K562 (cell line): ENCODE measurements at places on chromosomes 7 and 10.

DNA sequence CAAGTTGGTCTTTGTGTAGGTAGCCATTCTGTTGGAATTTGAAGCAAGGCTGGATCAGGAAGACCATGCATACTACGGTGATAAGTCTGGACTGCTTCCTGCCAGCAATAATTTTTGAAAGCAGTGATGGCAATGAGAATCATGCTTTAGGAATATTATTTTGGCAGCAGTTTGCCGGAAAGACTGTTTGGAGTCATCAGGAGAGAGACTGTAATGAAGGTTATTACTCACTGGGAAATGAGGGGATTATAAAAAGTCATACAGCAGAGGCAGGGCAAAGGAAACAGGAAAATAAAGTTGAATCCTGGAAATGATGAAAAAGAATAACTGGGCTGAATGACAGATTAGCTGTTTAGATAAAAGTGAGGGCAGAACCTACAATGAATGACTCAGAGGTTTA lies 1136.8 kb upstream of the AUTS2 start:
- no peak for DNase-seq

DNA sequence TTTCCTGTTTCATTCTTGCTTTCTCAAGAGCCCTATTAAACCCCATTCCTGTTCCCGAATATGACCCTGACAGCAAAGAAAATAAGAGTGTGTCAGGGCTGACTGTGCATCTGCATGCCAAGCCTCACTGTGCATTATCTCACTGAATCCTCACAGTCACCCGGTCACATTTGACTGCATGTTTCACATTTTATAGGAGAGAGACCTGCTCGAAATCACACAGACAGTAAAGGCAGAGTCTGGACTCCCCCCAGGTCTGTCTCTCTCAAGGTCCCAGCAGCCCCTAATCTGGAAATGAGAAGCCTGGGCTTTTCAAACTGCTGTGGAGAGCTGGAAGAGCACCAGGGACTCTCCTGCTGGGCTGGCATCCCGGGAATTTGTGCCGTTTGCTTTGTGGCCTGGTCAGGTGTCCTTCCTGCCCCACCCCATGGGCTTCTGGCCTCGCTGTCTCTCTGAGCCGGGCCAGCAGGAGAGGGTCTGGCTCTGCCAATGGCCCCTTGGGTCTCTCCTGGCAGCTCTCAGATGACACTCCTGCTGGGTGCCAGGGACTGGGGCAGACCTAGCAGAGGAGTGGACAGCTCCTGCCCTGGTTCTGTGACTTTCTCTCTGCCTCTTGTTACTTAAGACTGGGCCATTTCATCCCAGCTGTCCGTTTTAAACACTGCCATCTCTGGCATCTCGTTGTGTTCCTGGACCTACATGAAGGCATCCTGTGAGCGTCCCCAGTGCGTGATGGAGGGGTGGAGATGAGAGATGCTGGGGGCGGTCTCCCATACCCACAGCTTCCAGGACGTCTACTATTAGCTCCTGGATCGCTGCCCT lies 173.6 kb downstream of the ARHGAP12 start:
- DNase-seq, result no peak

GRCh38 chr10:31693491-31693890 lies 235.1 kb downstream of the ARHGAP12 start:
- no peak for DNase-seq

- no peak for DNase-seq
Observed at GRCh38 chr7:47836503-47837202, 111.6 kb downstream of the PKD1L1 start.

- no peak for DNase-seq
Observed at GRCh38 chr7:152403726-152404125, 32.1 kb downstream of the KMT2C start.

- DNase-seq, result no peak
Observed at GRCh38 chr10:69640196-69640980, 10.3 kb downstream of the FAM241B start.

DNA sequence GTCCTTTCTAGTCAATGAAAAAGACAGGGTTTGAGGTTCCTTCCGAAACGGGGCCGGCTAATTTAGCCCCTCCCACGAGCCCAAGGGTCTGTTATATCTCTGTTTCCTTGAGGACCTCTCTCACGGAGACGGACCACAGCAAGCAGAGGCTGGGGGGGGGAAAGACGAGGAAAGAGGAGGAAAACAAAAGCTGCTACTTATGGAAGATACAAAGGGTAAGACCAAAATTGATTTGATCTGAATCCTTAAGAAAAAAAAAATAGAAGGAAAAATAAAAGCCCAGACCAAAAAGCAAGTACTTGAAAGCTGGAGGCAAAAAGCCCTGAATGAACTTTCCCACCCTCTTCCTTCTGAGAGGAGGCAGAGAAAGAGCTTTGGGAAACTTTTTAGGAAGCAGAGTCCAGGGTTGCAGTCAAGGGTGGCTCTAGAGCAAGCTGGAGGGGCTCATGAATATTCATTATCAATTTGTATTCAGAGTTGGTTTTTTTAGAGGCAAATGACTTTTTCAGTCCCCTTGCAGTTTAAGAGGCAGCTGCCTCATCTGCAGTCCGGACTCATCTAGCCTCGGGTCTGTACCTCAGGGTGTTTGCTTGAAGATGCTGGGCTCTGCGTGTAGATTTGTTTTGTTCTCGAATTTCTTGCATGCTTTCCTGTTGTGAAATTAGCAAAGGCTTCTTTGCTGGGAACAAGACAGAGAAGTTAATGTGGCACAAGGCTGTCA lies at the start of gene ENTPD1:
TSS of gene ENTPD1 (plus strand) at position 123 of the 721 bp plus-strand sequence. CDS start at position 200, 77 bp downstream.
- DNase-seq, result no peak

DNA sequence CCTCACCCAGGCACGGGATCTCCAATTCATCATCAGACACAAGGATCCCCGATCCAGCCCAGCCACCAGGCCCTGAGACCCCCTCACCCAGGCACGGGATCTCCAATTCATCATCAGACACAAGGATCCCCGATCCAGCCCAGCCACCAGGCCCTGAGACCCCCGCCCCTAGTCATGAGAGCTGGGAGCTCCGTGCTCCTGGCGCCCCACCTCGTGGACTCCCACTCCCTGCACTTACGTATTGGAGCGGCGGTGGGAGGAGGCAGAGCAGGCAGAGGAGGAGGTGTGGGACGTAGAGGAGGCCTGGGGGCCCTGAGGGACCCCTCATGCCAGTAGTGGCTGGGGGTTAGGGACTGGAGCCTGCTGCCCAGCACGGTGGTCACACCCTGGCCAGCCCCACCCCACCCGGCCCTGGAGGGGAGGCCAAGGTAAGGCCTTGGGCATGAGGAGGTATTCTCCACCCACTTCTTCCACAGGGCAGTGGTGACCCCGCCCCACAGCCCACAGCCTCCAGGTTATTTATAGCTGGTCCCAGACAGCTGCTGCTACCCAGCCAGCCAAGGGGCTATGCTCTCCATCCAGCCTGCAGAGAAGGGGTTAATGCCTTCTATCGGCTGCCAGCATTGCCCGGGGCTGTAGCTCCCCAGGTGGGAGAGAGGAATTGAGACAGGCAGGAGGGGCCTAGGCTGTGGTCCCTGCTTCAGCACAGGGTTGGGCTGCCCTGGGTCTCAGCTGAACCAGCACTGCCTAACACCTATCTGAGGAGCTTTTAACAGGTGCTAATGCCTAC lies 17.6 kb upstream of the CRHR2 start:
- DNase-seq, result no peak
